ENCODE measurements at places on chromosomes 3 and 15.

GRCh38 chr15:97961067-97961954 lies 808 bp downstream of the ARRDC4 start:
- no peak for DNase-seq

GRCh38 chr3:33590541-33590940 lies 127.5 kb downstream of the CLASP2 start:
- no peak for DNase-seq

- no peak for DNase-seq
Measured at GRCh38 chr3:12005951-12006625, 1.9 kb downstream of the SYN2 start.

DNA sequence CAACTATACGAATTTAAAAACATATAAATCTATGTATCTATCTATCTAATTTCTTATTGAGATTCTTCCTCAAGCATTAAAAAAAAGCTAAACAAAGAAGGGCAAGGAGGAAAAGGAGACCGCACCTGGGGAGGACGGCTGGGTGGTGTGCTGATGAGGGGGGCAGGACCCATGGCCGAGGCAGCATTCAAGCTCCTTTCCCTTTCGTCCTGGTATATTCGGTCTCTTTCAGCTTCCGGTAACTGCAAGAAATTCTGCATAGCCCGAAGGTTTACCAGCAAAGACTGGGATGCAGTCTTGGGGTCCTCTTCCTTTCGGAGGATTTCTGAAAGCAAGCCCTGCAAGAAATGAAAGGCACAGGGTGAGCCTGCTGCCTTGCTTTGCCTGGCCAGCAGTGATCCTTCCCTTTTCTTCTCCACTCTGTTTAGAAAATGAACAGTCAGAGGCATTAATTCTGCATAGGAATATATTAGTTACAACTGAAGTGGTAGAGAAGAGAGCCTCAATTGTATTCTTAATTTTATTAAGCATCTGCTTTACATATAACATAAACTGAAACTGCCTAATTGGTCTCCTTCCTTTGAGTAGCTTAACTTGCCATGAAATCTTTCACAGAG lies 38.8 kb downstream of the SATB1 start:
- no peak for DNase-seq

GRCh38 chr15:52794665-52795463 lies 4.7 kb upstream of the ONECUT1 start:
- no peak for DNase-seq

DNA sequence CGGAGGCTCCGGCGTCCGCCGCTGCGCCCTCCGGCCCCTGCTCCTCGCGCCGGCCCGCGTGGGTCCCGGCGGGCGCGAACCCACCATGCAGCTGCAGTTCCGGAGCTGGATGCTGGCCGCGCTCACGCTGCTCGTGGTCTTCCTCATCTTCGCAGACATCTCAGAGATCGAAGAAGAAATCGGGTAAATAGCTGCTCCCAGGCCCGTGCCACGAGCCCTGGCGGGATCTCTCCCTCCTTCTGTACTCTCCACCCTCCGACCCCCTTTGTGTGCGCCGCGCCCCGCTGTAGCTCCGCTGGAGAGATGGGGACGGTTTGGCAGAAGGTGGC lies 263 bp downstream of the ST8SIA2 start:
- no peak for DNase-seq

GRCh38 chr3:66629982-66630368 lies 129.2 kb upstream of the LRIG1 start:
- DNase-seq: no peak

DNA sequence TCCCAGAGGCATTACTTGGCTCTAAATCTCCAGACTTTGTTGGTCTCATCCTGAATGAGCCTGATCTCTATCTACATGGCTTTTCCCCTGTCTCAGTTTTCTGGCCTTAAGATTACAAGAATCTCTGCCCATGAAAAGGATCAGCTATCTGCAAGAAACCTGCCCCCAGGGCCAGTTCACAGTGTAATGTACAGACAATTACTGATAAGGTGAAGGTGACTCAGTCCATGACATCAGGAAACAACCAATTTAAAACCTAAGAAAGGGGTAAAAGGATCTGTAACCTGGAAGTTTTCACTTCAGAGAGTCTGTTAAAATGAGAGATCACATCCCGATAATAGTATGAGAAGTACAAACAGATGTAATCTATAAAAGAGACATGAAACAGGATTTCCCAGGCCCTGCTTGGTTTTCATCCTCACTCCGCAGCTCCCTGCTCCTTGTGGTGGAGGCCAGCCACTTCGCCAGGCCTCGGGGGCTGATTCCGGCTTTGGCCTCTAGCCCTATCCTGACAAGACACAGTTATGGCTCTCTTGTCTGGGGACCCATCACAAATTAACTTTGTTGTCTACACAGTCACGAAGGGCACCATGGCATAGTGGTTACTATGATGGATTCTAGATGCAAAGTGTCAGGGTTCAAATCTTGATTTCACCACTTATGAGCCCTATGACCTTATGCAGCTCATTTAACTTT lies 136.9 kb downstream of the THSD4 start:
- DNase-seq: no peak

DNA sequence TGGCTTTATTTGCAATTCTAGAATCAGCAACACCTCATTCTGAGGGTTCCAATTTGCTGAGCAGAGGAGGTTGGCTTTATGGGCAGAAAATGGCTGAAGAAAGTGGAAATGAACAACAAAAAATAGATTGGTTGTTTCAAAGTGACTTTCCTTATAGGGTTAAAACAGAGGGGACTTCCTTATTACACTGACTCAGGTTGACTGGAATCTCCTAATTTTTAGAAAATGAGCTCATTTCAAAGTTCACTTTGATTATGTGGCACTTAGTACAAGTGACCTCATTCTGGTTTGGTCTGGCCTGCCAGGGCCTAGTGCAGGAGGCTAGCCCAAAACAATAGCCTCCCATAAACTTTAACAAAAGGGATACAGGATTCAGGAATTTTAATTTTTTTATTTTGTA lies 41.4 kb downstream of the NFKBIZ start:
- no peak for DNase-seq

- DNase-seq: no peak
Measured at GRCh38 chr3:168284728-168285127, 189.0 kb upstream of the GOLIM4 start.
